WERI-Rb-1 (cell line): ENCODE measurements at places on chromosomes 7 and 10.

DNA sequence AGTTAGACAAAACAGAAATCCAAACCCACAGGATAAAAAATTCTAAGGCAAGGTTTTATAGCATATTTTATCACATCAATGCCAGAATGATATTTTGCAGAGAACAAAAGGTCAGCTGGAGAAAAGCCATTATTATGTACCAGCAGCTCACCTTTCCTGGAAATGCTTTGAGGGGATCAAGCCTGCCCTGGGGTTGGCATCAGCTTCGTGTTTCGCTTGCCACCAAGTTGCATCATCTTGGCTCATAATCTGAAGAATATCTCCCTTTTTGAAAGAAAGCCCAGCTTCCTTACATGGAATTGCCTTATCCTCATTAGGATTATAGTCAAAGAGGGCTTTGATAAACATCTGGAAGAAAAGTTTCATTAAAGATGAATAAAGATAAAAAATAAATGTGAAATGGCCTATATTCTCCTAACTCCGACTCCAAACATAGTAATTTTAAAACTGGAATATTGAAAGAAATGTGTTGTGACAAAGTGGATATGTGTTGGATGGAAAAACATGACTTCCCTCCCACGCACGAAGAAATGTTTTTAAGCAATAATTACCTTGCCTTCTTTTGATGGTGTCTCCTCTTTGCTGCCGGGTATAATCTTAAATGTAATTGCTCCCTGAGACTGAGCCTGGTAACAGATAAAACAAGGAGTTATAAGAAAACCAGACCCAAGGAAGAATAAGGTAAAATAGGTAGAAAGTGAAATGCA lies 121.3 kb upstream of the ODAD2 start:
- DNase-seq, result no peak

GRCh38 chr10:69383558-69383957 lies 33.2 kb downstream of the TACR2 start:
- DNase-seq, result peak; percentile 68

- no peak for DNase-seq
These were observed 51.0 kb upstream of the ELN start for GRCh38 chr7:73976761-73977618.

DNA sequence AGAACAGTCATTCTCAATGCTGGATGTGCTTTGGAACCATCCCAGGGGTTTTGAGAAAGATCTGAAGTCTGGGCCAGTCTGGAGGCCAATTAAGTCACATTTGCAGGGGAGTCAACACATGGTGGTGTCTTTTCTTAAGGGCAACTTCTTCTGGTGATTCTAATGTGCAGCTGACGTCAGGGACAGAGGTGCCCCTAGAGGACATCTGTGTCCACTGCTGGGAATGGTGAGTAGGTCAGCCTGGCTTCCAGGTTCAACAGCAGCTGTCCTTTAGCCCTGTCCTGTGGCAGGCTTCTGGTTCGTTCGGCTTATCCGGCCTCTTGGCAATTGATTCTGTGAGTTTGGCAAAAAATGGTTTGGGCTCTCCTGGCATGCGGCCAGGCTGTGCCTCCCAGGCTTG lies 269.7 kb upstream of the HABP2 start:
- DNase-seq, result no peak

DNA sequence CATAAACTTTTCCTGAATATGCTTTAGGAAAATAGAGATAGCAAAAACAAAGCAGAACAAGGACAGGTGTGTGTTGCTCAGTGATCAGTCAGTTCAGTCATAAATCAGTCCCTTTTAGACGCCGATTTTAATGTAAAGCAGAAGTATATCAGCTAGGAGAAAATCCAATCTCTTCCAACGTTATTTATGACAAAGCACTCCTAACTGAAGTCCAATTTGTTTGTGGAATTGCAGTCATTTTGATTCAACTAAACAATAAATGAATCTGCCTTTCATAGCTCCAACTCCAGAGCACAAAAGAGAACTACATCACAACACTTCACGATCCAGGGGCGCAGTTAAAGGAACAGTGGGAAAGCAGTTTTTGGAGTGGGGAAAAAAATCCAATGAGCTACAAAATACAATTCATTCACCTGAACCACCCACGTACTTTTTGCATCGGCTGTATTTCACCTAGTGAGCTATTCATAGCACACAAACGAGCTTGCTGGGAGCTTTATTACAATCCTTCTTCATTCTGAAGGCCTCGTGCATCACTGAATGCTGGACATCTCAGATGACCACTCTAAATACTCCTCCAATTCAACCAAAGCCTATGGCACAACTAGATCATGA lies 151.3 kb downstream of the LRRN3 start:
- no peak for DNase-seq

- no peak for DNase-seq
These were observed 15.6 kb upstream of the PPIF start for GRCh38 chr10:79331709-79332108.

- no peak for DNase-seq
These were observed 62.8 kb downstream of the PRTFDC1 start for GRCh38 chr10:24889639-24890038.

GRCh38 chr10:70192326-70192968 lies 22.1 kb upstream of the SAR1A start:
- peak; percentile 29 for DNase-seq

- DNase-seq, result no peak
These were observed 134.3 kb downstream of the VIPR2 start for GRCh38 chr7:159010411-159010810.

DNA sequence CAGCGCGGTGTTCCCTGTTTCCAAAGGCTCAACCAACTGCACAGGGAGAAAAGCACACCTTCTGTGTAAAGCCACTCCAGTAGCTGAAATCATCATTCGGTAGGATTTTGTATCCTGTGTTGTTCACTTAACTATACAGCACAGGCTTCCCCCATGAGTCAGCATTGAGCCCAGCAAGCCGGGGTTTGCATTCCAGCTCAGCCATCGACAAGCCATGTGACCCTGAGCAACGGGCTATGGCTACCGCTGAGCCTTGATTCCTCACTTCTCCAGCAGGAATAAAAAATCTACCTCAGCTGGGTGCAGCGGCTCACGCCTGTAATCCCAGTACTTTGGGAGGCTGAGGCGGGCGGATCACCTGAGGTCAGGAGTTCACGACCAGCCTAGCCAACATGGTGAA lies 44.1 kb upstream of the ATP6V0A4 start:
- peak; percentile 23 for DNase-seq
